GM12878 (cell line): ENCODE measurements at places on chromosomes 3 and 15. TPM values are rescaled to one million over a fixed set of nuclear protein-coding genes. Genes with fewer than 3 reads are reported as not detected.

The KATNBL1 gene
- 47.4 and 54.9 TPM in 2 replicates for polyA plus RNA-seq

DNA sequence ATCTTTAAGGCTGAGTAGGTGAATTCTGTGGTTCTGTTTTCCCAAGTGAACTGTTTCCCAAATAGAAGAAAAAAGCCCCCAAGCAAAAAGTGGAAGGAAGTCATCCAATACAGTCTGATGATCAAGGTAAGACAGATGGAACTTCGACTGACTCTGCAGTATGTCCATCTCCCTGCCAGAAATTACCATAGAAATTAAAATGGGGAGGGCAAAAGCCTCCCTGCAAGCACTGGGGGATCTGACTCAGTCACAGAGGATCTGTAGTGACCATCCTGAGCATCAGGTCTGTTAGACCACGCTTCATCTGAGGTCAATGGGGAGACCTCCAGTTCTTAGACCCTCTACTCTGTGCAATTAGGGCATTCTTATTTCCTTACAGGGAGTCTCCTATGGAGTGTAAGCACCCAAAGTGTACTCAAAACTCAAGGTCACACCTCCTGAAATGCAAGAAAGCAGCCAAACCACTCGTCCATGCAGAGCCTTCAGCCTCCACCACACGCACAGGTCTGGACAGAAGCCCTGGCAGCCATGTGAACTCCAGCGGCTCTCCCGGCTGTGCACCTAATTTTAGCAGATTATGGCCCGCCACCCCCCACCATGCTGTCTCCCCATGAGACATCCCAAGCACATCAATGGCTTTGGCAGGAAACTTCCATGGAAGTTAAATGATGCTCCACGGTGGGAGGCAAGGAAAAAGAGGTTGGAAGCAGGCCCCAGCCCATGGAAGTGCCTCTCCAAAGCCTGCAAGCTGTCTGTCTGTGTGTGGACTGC lies 348.7 kb downstream of the NTRK3 start:
- no peak for DNase-seq

- no peak for DNase-seq
Measured at GRCh38 chr15:98964466-98965133, 43.0 kb downstream of the PGPEP1L start.

GRCh38 chr3:83193526-83193925 lies 1432.1 kb upstream of the GBE1 start:
- DNase-seq, result no peak
